GM06990 (cell line): ENCODE measurements at places on chromosomes 6 and 20.

DNA sequence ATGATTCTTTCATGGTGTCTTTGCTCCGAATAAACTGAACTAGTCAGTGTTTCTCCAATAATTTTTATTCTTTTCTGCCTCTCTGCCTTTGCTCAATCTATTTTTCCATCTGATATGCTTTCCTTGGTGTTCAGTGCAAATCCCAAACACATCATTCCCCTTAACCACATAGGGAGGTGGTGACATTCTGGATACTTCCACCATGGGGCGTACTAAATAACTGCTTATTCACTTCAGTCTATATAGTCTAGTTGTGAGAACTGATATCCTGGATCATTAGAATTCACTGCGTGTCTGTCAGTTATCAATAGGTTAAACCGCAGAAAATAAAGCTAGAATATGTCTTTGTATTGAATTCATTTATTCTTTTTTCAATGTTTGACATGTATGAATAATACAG is 83.1 kb downstream of the KCNQ5 start:
- DNase-seq = no peak

GRCh38 chr6:69019832-69020231 is 384.8 kb downstream of the ADGRB3 start:
- DNase-seq = no peak

GRCh38 chr6:6546318-6547109 is 42.0 kb upstream of the LY86 start:
- peak; percentile 76 for DNase-seq

GRCh38 chr6:17527076-17527475 is 73.0 kb upstream of the FAM8A1 start:
- DNase-seq = no peak

GRCh38 chr6:26230351-26230750 is 134.6 kb upstream of the BTN3A2 start:
- DNase-seq = no peak

DNA sequence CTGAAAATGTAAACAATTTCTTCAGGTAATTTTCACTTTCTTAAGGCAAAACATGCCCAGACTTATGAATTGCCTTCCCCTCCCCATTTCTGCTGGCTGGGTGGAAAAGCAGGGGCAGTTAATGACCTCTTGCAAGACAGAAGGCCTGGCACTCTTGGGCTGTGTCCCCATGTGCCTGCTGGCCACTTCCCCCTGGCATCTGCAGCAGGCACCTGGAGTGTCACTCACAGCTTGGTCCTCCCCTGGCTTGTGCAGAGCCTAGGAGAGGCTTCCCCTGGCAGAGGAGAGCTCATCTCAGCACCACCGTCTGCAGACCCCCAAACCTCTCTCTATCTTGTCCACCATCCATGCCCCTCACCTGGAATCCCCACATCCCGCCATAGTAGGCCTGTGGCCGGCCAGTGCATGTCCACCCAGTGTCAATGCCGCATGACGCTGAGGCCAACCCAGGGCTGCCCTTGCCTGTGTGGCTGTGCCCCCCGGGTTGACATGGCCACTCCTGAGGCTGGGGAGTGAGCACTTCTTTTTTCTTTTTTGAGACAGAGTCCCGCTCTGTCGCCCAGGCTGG is 83.5 kb upstream of the SLC22A23 start:
- no peak for DNase-seq

DNA sequence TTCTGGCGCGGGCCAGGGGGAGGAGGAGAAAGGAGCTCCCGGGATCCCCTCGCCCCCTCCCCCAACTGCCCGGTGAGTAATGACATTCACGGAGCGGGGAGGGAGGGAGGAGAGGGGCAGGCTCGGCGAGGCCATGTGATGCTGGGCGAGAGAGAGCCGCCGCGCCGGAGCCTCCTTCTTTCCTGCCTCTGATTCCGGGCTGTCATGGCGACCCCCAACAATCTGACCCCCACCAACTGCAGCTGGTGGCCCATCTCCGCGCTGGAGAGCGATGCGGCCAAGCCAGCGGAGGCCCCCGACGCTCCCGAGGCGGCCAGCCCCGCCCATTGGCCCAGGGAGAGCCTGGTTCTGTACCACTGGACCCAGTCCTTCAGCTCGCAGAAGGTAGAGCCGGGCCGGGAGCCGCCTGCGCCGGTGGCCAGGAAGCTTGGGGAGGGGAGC is at the start of gene GDAP1L1:
Gene GDAP1L1, plus strand, starts transcription at position 178 of the 441 bp plus-strand sequence. Its CDS starts 27 bp downstream, at position 205.
- DNase-seq = no peak

GRCh38 chr6:33191383-33192104 is 723 bp downstream of the COL11A2 start:
- DNase-seq = no peak

- DNase-seq = no peak
Measured at GRCh38 chr20:44422083-44422482, 53.6 kb upstream of the TTPAL start.

DNA sequence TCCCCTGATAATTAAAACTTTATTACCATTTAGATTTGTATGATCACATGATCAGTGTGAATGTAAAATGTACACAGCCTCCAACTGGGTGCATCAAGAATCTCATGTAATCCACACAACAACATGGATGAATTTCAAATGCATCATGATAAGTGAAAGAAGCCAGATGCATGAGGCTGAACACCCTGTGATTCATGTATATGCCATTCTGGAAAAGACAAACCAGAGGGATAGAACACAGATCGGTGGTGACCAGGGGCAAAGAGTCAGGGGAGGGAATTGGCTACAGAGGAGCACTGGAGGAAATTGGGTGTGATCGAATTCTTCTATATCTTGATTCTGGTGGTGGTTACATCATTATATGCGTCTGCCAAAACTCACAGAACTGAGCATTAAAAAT is 170.7 kb upstream of the SLC24A3 start:
- DNase-seq = no peak
